Fibroblast of skin of right biceps (primary cell): ENCODE measurements at places on chromosomes 13 and 19.

GRCh38 chr19:48493718-48494401 is 17.8 kb downstream of the LMTK3 start:
- DNase-seq = no peak

DNA sequence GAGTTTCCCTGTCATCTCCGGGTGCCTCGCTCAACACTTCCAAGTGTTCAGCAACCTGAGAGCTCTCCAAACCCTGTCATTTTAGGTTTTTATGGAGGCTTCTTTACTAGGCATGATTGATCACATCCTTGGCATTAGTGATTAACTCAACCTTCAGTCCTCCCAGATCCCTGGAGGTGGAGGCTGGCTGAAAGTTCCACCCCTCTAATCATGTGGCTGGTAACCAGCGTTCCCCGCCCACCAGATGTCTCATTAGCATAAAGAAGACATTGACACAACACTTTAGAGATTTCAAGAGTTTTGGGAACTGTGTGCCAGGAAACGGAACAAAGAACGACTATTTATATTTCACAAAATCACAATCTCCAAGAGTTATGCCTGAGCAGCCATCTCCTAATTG is 71.1 kb upstream of the RGCC start:
- DNase-seq = no peak

DNA sequence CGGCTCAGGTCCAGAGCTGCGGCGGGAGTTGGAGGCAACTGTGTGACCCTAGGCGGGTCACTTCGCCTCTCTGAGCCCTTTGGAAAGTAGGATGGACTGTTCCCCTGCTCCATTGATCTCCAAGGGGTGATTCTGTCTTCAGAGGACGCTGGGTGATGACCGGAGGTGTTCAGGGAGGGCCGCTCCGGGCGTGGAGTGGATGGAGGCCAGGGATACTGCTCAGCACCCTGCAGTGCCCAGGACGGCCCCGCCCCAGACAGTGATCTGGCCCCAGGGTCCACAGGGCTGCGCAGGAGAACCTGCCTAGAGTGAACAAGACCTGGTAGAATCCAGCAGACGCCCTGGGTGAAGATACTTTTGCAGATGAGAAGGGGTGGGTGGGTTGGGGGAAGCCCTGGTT is 7.0 kb downstream of the NCLN start:
- no peak for DNase-seq

GRCh38 chr19:50844296-50844935 is 10.3 kb upstream of the KLK3 start:
- no peak for DNase-seq

DNA sequence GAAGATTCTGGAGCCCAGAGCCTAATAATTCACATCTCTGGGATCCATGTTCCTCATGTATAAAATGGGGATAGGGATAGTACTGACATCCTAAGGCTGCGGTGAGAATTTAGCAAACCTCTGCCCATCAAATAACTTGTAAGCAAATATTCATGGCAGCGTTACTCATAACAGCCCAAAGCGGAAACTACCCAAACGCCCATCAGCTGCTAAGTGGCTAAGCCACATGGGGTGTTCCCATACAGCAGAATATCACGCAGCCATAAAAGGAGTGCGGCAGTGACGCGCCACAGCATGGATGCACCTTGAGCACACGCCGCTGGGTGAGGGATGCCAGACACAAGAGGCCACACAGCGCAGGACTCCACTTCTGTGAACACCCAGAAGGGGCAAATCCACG is 19.7 kb downstream of the VRK3 start:
- DNase-seq = no peak

DNA sequence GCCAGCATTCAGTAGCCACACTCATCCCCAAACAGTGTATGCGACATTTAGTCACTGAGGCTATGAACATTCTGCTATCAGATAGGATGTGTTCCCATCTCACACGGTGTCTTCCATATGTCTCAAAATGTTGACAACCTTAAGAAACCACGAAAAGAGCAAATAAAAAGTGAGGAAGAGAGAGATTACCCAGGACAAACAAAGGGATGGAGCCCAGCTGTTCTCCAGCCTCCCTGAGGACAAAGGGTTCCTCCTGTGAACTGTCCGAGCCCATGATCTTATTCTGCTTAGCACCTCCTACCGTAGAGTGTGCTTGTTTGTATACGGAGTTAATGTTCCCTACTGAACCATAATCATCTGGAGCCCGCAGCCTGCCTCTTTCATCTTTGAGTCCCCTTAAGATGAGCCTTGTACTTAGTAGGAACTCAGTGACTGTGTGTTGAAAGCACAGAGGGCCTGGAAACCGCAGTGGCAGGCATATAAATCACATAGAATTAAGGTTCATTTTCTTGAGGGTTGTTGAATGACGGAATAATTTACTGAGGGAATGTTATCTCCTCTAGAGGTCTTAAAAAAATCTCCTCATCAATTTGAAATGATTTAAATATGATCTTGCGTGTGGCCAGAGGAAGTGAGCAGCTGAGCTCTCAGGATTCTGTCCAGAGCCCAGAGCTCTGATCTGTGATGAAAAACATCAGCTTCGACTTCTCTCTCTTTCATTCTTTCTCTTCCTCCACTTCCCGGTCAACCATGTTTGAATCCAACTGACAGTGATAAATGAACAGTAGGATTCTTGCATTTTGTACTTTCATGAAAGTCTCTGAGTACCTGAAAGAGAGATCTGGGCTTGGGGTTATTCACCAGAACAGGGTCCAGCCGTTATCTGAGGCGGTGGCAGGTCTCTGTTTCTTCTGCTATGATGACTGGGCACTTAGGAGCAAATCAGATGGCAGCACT is 200.5 kb downstream of the KLF5 start:
- peak; percentile 49 for DNase-seq

GRCh38 chr13:31240921-31241320 is 41.1 kb downstream of the B3GLCT start:
- no peak for DNase-seq

DNA sequence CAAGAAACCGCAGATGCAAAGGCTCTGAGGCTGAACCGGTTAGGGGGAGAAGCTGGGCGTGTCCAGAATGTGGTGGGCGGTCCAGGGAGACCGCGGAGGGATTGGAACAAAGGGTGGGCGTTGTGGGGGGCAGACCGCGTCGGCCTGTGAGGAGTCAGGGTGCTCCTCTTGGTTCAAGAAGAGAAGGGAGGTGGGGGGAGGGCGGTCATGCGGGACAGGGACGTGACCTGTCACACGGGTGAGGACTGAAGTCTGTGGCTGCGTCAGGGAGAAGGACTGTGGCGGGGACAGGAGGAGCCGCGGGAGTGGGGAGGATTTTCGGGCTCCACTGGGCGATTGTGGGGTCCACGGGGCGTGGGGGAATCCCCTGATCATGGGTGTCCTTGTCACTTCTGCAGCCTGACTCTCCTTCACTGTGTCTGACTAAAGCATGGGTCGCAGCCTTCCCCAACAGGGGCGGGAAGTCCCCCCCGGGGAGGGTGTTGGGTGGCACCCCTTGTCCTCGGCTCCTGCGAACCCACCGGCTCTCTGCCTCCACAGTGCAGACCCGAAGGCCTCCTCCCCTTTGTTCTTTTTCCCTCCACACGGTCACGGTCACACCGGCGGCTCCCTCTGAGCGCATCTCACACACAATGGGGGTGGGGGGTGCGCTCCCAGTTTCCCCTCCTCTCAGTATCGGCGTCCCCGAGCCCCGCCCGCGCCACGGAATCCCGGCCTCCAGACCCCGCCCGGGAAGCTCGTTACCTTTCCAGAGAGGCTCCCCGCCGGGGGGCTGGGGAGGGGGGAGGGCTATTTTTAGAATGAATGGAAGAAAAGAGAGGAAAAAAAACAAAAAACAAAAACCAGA is 16.4 kb upstream of the KCNN1 start:
- DNase-seq = no peak

GRCh38 chr19:33302175-33302973 is at the start of gene CEBPA:
CEBPA (minus strand) TSS chr19:33302534; CDS start chr19:33302414, 120 bp downstream.
- peak; percentile 87 for DNase-seq

DNA sequence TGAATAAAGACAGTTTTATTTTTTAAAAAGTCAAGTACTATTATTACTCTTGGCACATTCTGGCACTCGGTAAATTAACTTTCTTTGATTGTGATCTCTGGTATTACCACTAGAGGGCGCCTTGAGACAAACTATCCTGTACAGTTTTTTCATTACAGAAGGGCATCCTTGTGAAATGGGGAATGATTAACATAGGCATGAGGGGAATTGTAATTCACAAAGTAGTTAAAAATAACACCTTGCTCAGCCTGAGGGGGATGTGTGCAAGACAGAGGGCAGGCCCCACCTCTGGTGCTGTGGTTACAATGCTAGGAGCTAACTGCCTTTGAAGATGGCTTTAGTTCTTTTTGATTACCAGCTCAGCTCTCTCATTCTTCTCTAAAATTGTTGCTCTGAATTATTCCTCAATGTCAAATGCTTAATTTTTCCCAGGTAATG is 24.2 kb upstream of the C1QTNF9B start:
- peak; percentile 71 for DNase-seq

GRCh38 chr13:50909605-50910484 is at the start of gene RNASEH2B:
RNASEH2B (plus strand) TSS chr13:50909791; CDS start chr13:50910077, 286 bp downstream.
- peak; percentile 69 for DNase-seq

- no peak for DNase-seq
Observed at GRCh38 chr13:59861676-59862075, 302.1 kb downstream of the DIAPH3 start.

DNA sequence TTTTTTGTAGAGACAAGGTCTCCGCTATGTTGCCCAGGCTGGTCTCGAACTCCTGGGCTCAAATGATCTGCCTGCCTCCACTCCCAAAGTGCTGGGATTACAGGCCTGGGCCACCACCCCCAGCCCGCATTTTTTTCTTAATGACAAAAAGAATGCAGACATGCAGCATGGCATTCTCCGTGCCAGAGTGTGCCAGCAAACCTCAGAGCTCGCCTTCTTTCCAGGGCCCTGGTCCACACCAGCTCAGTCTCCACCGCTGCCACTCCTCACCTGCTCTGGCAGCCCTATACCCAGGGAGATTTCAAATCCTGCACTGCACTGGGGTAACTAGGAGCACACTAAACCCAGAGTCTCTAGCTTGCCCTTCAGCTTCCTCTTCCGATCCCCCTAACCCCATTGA is 41.7 kb downstream of the ZIC5 start:
- no peak for DNase-seq

- DNase-seq = peak; percentile 100
Observed at GRCh38 chr19:10717356-10718204, at the start of gene DNM2. DNM2 (plus strand) TSS chr19:10718079; CDS start chr19:10718243, 164 bp downstream.

- DNase-seq = peak; percentile 13
Observed at GRCh38 chr19:50046649-50047503, 21.1 kb downstream of the ZNF473 start.

- DNase-seq = no peak
Observed at GRCh38 chr19:13210339-13210775, 60.1 kb downstream of the IER2 start.

DNA sequence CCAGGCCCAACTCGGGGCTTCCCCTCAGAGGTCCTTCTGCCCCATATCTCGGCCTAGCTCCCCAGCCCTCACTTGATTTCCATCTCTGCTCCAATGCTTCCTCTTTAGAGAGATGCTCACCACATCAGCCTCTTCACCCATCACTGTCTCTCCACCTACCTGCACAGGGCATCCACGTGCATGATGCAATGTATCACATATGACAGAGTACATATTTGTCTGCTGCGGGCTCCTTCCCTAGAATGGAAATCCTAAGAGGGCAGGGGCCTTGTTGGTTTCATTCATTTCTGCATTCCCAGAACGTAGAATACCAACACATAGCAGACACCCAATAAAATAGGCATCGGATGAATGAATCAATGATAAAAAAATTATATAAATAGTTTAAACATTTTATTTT is 130.3 kb downstream of the USP12 start:
- DNase-seq = no peak

GRCh38 chr13:52169839-52170238 is 10.4 kb upstream of the NEK3 start:
- no peak for DNase-seq

- DNase-seq = no peak
Observed at GRCh38 chr13:28497143-28497876, 2.4 kb upstream of the FLT1 start.

- DNase-seq = peak; percentile 77
Observed at GRCh38 chr19:16446724-16447368, 24.9 kb downstream of the EPS15L1 start.

- peak; percentile 31 for DNase-seq
Observed at GRCh38 chr13:48318821-48319511, 15.4 kb downstream of the RB1 start.

- no peak for DNase-seq
Observed at GRCh38 chr19:54630782-54631181, 498 bp downstream of the LILRB1 start.

- DNase-seq = peak; percentile 17
Observed at GRCh38 chr13:83780227-83780626, 102.0 kb downstream of the SLITRK1 start.
